ENCODE measurements at places on chromosomes 1 and 21.

- DNase-seq: no peak
These were observed 2.4 kb downstream of the ALX3 start for GRCh38 chr1:110067893-110068645.

DNA sequence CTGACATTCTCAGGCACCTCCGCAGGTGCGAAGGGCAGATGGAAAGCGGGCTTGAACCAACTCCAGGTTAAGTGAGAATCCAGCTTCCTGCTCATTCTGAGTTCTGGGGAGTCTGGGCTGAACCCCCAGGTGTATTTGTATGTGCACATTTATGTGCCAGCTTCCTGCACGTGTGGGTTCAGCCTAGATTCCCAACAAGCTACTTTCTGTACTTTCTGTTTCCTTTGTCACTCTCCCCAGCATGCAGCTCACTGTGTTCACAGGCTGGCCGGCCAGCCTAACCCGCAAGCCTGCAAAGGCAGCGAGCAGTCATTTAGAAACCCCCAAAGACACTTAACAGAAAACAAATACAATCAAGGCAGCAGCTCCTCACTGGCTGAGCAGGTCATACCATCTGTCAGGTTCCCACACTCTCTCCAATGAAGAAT is 1.3 kb upstream of the IL19 start:
- DNase-seq: no peak

DNA sequence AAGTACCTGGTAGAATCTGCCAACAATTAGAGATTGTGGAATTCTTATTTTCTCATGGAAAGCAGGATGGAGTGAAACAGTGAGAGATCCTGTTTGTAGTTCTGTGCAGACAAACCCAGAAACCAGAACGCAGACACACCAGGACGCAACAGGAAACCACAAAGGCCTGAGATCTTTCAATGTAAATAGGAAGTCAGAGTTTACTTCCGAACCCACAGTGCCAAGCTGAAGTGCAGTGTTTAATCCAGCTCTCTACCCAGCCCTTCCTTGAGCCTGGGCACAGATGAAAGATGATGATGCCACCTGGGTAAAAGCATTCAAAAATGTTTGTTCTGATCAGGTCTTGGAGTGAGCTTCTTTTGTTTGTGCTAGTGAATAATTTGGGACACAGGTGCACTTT is 244.2 kb upstream of the HOOK1 start:
- DNase-seq: no peak

- DNase-seq: no peak
These were observed 108.2 kb downstream of the NAV1 start for GRCh38 chr1:201647094-201647493.

DNA sequence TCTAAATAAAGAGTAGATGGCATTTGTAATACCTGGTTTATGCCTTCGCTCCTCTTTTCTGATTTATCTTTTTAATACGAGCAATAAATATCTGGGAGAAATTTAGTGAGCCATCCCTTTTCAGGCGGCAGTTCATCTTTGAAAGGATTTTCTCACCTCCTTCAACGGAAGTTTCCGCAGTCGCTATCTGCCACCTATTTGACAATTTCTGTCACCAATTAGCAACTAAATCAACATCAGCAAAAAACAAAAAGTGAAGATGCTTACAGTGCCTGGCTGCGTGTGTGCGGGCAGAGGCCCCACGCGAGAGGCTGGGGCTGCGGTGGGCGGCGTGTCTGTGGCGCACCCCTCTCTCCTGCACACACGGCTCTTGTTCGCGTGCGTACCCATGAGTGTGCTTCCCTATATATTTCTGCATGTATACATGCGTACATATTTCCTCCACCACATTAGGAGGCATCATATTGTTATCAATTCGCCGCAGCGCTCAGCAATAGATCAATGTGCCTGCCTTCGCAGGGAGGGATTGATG is 117.3 kb upstream of the BARHL2 start:
- DNase-seq: no peak

DNA sequence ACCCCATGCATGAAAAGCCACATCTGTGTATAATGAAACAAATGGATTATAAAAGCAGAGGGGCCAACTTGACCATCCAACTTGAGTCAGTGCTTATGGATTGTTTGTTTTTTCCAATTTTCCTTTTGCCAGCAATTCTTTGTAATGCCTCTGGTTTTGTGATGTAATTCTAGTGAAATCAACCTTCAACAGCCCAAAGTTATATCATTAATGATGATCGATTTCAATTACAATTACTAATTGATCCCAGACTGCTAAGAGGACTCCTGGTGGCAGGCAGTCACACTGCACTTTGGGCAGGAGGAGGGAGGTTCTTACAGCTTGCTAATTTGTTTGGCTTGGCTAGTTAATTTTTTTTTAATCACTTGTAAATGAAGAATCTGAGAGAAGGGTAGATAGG is 552.3 kb downstream of the NUF2 start:
- DNase-seq: no peak

DNA sequence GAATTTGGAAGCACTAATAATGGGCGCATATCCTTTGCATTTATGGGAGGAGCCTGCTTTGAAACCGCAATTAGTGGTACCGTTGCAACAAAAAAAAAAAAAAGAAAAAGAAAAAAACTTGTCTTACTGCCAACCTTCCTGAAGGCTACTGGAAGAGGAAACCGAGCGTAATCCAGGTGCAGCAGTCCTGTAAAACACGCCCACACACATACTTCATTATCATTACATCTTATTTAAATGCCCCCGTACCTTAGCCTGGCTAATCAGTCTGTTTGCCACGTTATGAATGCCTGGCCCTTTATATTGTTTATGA is 686 bp upstream of the ZNF281 start:
- DNase-seq: peak; percentile 66

GRCh38 chr1:10511494-10511885 is 36.7 kb downstream of the PEX14 start:
- DNase-seq: no peak

DNA sequence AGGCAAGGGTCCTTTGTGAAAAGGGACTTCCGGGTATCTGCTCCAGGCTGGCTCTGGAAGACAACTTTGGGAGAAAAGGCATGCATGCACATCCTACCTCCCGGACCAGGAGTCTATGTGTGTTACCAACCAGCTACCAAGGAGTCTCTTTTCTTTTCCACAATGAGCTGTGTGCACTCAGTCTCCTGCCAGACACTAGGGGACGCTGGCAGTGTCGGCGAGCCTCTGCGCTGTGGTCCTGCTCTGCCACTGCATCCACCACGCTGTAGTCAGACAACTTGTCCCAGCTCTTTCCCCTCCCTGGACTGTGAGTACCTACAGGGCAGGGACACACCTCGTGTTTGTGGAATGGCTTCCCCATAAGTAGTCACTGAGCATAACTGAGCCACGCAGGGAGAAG is 5.1 kb upstream of the SSR2 start:
- no peak for DNase-seq

- no peak for DNase-seq
These were observed 5.2 kb downstream of the AK2 start for GRCh38 chr1:33031506-33031905.

DNA sequence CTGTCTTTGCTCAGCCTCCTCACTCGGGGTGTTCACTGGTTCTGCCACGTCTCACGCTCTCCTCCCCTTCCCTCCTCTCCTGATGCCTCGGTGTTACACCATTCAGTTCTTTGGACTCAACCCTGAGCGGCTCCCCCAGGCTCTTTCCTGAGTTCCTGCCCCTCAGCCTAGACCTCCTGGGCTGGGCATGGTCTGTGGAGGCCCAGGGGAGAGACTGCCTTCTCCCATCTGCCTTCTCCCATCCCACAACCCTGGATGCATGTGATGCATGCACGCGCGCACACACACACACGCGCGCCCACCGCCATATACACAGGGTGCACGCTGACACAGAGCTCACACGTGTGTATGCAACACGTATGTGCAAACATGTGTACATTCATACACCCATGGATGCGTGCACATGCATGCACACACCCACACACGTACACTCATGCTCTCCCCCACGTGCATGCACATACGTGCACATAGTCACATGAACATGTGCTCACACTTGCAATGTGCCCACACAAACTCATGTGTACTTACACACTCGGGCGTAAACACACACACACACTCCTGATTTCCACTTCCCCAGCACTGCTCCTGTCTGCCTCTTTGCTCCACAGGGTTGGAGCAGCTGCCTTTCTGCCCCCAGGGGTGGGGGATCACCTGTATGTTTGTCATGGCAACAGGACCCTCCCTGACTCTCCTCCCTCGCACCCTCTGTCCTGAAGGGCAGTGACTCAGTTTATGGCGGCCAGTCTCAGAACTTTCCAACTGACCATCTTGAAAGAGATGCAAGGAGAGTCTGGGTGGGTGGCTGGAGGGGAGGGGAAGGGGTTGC is 59.0 kb downstream of the HUNK start:
- DNase-seq: no peak

DNA sequence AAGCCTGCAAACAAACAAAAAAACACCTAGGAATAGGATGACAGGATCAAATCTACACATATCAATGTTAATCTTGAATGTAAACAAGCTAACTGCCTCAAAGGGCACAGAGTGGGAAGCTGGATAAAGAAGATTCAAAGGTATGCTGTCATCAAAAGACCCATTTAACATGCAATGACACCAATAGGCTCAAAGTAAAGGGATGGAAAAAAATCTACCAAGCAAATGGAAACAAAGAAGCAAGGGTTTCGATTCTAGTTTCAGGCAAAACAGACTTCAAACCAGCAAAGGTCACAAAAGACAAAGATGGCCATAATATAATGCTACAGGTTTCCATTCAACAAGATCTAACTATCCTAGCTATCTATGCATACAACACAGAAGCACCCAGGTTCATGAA is 16.2 kb upstream of the OR2T10 start:
- no peak for DNase-seq

GRCh38 chr1:209652873-209653401 is 712 bp upstream of the LAMB3 start:
- DNase-seq: no peak

DNA sequence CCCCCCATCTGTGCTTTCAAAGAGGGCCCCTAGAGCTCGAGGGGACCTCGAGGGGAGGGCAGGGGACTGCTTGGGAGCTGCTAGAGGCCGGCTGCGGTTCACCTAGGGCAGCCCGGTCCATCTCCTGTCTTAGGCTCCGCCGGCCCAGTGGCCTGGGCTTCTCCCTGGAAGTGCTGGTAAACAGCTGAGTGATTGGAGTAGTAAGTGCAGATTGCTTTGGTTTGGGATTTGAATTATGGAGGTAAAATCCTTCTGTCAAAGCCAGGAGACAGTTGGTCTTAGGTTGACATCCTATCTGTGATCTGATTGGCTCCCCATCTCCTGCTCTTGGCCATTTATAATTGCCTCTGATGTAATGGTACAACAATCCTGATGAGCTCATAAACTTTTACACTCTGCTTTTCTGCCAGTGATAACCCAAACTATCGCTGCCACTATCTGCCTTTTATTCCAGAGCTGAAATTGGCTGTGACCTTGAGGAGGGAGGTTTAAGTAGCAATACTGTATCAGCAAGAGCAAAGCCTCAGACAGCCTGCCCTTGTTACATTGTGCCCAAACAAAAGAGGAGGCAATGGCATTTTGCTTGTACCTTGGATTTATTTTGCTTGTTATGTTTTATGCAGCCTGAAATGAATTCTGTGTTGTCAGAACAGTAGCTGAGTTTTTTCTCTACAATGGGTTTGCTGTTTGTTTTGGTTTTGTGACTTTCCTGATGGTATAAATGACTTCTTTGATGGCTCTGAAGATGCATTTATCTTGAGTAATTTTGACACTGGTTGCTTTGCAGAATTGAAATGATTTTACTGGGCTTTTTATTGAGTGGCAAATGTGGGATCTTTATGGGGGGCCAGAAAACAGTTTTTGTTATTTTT is 2.4 kb downstream of the ARID1A start:
- peak; percentile 66 for DNase-seq

DNA sequence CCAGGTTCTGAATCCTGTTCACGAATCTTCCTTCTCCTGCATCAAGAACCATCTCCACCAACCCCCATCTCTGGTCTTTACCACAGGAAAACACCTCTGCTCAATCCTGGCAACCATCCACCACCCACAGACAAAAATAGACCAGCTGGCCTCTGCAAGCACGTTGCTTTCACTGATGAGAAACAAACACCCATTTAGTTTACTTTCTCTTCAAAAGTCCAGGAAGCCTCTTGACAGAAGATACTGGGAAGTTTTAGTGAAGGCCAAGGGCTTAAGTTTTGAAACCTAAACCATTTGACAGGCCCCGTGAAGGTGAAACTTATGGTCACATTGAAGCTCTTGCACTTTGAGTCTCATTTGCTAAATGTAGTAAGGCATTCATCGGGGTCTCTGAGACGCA is 122.6 kb upstream of the PPP2R5A start:
- no peak for DNase-seq

DNA sequence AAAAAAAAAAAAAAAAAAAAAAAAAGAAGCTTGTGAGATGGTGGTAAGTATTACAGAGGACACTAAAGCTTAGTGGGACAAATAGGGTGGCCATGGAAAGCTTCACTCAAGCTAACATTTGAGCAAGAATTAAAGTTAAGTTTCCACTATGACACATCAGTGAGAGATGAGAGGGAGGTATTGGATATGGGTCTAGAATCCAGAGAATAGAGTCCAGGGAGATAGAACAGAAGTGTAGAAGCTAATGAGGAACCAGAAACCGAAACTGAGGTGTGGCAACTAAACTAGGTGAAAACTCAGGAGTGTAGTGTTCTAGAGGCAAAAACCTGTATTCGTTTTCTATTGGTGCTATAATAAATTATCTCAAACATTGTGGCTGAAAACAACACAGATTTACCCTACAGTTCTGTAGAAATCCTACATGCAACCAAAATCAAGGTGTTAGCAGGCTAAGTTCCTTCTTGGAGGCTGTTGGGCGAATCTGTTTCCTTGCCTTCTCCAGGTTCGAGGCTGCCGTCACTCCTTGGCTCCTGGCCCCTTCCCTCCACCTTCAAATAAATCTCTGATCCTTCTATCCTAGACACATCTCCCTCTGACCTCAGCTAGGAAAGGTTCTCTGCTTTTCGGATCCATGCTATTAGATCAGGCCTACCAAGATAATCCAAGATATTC is 36.2 kb downstream of the PTP4A2 start:
- DNase-seq: no peak

DNA sequence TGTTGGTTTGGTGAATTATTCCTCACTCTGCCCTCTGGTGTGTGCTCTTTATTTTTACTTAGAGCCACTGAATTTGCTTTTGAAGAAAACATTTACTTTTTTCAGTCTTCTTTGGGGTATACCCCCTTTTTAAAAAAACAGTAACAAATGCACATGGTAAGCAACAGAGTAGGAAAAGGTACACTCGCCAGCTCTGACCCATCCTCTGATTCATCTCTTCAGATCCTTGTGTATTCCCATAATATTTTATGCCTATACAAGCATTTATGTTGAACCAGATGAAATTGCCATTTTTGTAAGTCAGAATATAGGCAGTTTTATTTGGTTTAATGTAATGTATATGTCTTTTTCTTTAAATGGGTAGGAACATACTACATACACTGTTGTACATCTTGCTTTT is 28.3 kb downstream of the TTC3 start:
- no peak for DNase-seq

All from NCI-H1417 treated with DMSO at 0.1 percent for 48 hours (cell line).